Endothelial cell of umbilical vein (primary cell): ENCODE measurements at places on chromosomes 13 and 19. TPM values are rescaled to one million over a fixed set of nuclear protein-coding genes. Genes with fewer than 3 reads are reported as not detected.

The SEMA6B gene
- polyA plus RNA-seq, result 97.8 and 108 TPM in 2 replicates

The ZNF491 gene
- 0.35 and 0.55 TPM in 2 replicates for polyA plus RNA-seq

The SLC25A41 gene
- polyA plus RNA-seq, result 0.06 and 0.21 TPM in 2 replicates

DNA sequence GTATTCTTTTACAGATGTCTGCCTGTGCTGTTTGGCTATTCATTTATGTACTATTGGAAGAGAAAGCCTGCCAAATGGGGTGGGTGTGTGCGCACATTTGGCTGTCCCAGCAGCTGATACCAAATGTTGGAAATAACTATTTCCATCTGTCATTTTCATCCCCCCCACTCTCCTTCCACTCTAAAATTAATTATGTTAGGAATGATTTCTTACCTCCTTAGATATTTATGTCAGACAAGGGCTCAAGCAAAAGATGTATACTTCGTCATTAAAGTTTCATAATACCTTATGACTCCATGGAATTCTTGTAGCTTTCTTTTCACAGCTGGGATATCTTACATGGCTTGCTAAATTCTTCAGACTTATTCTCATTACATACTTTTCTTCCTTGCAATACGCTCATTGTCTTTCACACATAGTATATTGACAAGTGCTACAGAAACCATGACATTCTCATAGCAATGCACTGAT lies 18.6 kb downstream of the ITM2B start:
- DNase-seq, result no peak

The ZNF345 gene
- polyA plus RNA-seq, result 2.2 and 2.7 TPM in 2 replicates

DNA sequence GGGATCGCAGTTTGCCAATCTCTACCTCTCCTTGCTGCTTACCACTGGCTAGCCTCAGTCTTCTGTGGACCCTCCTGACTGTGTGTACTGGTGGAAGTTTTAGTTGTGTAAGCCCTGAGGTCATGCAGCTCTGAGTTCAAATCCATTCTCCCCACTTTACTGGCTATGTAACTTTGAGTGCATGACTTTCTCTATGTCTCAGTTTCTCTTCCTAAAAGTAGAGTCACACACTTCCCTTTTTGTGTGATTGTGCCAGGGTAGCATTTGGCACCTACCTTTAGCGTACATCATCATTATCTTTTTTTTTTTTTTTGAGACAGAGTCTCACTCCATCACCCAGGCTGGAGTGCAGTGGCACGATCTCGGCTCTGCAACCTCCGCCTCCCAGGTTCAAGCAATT lies 70.3 kb downstream of the MAP4K1 start:
- DNase-seq, result no peak

- no peak for DNase-seq
These were observed at the start of gene CERS1 for GRCh38 chr19:18895824-18896341. CERS1 (minus strand) TSS chr19:18896158; CDS start chr19:18896072, 86 bp downstream.

DNA sequence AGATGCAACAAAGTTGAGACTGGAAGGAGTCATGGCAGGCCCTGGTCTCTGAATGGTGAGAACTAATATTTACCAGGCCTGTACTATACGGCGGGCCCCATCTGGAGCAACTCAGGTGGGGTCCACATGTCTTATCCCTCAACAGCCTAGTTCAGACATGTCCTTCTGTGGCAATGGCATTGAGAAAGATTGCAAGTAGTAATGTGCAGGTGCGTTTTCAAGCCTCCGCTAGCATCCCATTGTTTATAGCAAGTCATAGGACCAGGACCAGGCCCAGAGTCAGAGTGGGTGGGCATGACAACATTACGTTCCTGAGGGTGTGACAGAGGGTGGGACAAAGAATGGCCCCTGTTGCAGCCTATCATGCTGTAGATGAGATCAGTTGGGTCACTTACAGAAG lies 541.1 kb downstream of the EFNB2 start:
- DNase-seq, result no peak

The ACP5 gene
- 0.84 and 1.3 TPM in 2 replicates for polyA plus RNA-seq

DNA sequence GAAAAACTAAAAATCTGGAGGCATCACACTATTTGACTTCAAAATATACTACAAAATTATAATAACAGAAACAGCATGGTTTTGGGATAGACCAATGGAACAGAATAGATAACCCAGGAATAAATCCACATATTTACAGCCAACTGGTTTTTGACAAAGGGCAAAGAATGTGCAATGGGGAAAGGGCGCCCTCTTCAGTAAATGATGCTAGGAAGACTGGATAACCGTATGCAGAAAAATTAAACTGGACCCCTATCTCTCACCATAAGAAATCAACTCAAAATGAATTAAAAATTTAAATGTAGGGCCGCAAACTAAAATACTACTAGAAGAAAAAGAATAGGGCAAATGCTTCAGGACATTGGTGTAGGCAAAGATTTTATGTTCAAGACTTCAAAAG lies 440.5 kb upstream of the SGCG start:
- no peak for DNase-seq

GRCh38 chr19:45711851-45712698 lies 18.6 kb downstream of the FBXO46 start:
- no peak for DNase-seq

DNA sequence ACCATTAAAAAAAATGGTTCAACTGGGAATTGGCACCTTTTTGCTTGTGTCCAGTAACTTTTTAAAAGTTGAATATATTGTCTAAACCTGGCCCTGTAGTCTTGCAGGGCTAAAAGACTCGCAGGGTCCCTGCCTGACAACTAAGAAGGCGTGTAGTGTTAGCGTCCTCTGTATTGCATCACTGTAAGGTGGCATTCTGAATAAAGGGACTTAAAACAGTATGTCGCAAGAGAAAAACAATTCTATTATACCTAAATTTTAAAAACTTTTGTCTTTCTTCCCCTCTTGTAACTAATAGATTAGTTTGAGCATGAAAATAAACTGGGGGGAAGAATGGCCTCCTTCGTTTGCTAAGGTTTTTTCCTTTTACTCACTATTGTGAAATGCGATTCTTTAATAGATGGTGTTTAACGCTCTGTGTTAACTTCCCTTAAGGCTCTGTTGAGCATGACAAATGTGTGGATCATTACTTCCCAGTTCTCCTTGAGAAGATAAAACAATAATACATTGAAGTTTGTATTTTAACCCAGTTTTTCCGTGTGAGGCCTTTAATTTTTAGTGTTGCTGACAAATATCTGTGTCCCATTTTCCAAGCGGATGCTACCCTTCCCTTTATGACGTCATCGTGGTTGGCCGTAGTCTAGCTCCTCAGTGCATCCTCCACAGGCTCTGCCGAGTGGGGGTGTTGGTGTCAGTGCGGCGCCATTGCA lies 134.6 kb downstream of the KATNAL1 start:
- DNase-seq, result no peak

GRCh38 chr13:48580185-48580803 lies 47.4 kb upstream of the RCBTB2 start:
- DNase-seq, result peak; percentile 87

DNA sequence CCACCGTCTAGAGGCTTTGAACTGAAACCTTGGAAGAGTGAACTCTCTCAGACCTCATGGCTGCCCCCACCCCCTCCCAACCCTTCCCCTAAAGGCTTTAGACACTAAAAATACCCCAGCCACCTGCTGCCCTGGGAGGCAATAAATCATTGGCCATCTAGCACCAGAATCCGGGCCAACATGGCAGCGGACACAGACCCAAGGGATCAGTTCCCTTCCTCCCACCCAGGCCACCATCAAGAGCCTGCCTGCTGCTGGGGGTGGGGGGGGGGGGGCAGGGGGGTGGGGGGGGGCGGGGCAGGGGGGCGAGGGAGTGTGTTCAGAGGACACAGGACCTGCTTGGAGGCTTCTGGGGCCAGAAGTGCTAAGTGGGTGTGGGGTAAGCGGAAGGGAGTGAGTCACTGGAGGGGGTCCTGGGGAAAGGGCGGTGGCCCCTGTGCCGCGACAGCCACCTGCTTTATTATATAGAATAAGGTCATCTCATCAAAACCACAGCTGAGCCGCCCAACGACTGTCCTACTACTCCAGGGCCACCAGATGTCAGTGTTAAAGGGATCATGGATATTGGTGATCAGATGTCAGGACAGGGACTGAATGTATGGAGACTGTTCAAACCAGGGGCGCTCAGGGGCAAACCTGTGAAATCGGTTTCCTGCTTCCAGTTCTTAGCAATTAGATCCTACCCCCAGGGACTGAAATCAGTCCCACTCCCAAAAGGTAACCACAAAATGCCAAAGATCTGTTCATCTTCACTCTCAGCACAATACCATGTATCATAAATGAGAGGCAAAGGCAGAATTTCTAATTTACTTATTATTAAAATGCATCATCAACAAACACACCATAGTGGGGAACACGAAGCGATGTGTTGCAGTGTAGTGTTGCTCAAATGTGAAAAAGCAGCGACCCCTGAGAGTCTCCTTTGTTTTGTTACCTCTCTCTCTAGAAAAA lies 24.3 kb downstream of the ARL11 start:
- peak; percentile 37 for DNase-seq

GRCh38 chr19:1360818-1361461 lies 22.8 kb upstream of the NDUFS7 start:
- DNase-seq, result peak; percentile 24

The NR2C2AP gene
- polyA plus RNA-seq, result 11.9 and 13.4 TPM in 2 replicates

DNA sequence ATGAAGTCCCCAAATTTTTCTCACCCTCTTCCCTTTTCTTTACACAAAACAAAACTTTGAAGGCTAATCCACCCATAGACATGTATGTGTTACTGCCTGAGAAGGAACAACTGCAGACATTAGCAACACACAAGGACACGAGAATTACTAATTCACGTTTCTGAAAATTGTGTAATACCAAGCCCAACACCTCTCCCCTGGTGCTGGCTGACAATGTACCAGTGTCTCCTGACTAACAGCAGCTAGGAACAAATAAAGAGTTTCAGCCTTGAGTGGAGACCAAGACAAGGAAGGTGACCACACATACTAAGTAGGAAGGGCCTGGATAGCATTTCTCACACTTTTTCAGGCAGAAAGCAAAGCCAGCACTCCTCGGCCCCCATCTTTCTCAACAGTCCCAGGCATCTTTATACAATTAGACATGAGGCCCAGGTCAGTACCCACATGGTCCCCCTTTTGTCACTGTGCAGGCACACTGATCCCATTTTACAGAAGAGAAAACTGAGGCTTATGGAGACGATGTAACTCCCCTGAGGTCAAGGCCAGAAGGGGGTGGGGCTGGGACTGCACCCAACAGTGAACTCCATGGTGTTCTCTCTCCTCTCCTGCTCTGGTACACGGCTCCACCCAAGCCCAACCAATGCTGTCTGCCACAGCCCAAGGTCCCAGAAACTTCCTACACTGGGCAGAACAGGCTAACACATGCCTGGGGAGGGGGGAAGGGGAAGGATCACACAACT lies 8.7 kb downstream of the BRD4 start:
- DNase-seq, result no peak
